Spleen (tissue), 13 donors: ENCODE measurements at places on chromosomes 6 and 20. TPM values are rescaled to one million over a fixed set of nuclear protein-coding genes. Genes with fewer than 3 reads are reported as not detected.

The SLC22A23 gene
- 22.2 TPM for total RNA-seq

The ERVFRD-1 gene
- total RNA-seq: not detected

DNA sequence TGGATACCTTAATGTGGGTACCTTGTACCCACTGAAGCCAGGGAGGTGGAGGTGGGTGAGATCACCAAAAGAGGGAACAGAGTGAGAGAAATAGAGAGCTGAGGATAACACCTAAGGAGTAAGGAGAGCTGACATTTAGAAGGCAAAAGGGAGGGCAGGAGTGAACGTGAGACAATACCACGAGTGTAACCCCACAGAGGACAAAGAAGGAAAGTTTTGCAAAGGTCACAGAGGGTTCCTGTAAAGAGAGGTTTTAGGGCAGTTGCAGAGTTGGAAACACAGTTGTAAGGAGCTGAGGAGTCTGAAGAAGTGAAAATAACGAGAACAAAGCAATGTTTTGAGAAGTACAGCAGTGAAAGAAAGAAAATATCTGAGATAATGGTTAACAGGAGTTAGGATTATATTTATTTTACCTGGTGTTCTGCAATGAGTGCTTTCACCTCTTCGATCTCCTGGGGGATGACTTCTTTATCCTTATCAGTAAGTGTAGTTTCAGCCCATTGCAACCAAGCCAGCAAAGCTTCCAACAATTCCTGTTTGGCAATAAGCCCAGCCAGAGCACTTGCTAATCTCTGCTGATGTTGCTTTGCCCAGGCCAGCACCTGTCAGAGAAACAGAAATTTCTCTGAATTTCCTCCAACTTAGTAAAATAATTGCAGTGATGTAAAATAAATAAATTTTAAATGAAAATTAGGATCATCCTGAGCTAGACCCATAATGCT lies 166.8 kb downstream of the DST start:
- H3K36me3 ChIP-seq: peaks cover 79% of the 10 kb centered on the region
- no peak overlapping the region for H3K4me3 ChIP-seq
- no peaks in the 10 kb centered on the region for H3K27me3 ChIP-seq
- H3K27ac ChIP-seq: no peak overlapping the region

- no peak overlapping the region for H3K4me3 ChIP-seq
- H3K27ac ChIP-seq: no peak overlapping the region
- no peak for DNase-seq
These were observed 146.9 kb downstream of the KHDC1L start for GRCh38 chr6:73078333-73078862.

- no peak overlapping the region for H3K27ac ChIP-seq
- no peak for DNase-seq
- H3K27me3 ChIP-seq: no peaks in the 10 kb centered on the region
- H3K4me1 ChIP-seq: peaks cover 38% of the 10 kb centered on the region
- H3K36me3 ChIP-seq: no peaks in the 10 kb centered on the region
These were observed 132.5 kb downstream of the ZFAND3 start for GRCh38 chr6:37952027-37952426.

DNA sequence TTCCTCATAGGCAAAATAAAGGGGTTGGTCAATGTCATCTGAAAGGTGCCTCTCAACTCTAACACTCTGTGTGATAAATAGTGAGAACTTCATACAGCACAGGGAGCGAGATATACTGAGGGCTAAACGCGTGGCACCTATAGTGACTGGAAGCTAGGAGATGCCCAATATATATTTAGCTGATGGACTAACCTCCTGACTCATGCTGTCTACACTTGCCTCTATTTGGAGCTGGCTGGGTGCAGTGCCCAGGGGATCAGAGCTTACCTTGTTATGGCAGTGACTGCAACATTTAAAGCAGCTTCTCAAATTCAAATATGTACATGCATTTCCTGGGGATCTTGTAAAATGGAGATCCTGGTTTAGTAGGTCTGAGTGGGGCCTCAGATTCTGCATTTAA lies 111.6 kb upstream of the PLN start:
- no peak overlapping the region for H3K27ac ChIP-seq
- no peak overlapping the region for H3K4me3 ChIP-seq
- no peaks in the 10 kb centered on the region for H3K4me1 ChIP-seq

DNA sequence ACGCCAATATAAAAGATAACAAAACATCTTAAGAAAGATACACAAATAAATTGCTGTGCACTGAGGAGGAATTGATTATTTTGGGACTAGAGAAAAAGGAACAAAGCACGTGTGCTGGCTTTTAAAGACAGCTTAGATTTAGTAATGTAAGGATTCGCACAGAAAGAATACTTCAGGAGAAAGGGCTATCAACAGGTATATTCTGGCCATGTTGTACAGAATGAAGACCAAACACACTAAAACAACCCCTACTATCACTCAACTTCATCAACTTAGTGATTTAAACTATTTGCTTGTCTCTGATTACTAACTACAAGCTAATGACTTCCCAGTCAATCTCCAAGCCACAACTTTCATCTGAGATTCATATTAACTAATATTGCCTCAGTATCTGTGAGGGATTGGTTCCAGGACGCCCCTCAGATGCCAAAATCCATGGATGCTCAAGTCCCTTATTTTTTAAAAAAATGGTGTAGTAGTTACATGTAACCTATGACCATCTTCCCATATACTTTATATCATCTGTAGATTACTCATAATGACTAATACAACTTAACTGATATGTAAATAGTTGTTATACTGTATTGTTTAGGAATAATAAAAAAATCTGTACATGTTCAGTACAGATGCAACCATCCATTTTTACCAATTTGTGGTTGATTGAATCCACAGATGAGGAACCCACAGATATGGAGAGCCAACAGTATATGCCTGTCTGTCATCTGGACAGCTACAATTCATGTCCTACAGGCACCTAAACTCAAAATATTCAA lies 4.5 kb downstream of the DEK start:
- no peak for DNase-seq
- no peaks in the 10 kb centered on the region for H3K27me3 ChIP-seq
- H3K4me1 ChIP-seq: peaks cover 49% of the 10 kb centered on the region
- peaks cover 41% of the 10 kb centered on the region for H3K36me3 ChIP-seq

DNA sequence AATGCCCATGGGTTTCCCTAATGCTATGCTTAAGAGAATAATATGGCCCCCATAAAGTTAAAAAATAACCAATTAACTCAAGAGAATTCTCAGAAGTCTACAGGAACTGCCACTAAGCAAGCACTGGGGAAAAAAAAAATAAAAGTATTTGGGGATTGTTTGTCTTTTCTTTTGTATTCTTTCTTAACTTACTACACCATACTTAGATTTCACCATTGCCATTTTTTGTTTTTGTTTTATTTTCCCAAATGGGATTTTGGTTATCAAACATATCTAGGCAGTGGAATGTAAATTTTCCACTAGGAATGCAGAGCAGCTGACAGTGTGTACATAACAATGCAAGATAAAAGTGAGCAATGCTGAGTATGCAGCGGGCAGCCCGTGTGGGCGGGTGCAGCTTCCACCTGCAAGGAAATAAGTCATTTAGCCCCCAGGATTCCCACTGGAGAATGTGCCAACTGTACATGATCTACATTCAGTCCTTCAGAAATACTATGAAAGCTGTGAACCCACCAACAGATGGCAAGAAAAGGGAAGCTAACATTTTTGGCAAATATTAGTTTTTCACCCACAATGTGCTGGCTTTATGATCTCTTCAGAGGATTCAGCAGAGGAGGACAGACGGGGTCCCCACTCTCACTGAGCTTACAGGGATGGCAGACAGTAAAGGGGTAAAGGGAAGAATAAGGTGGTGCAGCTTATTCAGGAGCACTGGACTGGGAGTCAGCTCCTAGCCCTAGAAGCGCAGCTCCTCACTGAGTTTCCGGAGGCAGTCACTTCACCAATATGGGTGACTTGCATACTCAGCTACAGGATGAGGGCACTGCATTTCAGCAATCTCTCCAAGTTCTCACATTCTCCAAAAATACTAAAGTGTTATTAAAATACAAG lies 44.4 kb downstream of the DCDC2 start:
- no peaks in the 10 kb centered on the region for H3K4me1 ChIP-seq
- H3K27me3 ChIP-seq: no peaks in the 10 kb centered on the region
- no peaks in the 10 kb centered on the region for H3K36me3 ChIP-seq
- no peak for DNase-seq
- H3K4me3 ChIP-seq: no peak overlapping the region

GRCh38 chr6:132818404-132819359 lies 4.3 kb downstream of the RPS12 start:
- H3K4me3 ChIP-seq: no peak overlapping the region
- no peak for DNase-seq
- peaks cover 35% of the 10 kb centered on the region for H3K4me1 ChIP-seq
- no peaks in the 10 kb centered on the region for H3K36me3 ChIP-seq
- H3K27me3 ChIP-seq: no peaks in the 10 kb centered on the region

GRCh38 chr20:51452091-51452613 lies 90.4 kb downstream of the NFATC2 start:
- DNase-seq: no peak
- H3K36me3 ChIP-seq: no peaks in the 10 kb centered on the region
- no peak overlapping the region for H3K4me3 ChIP-seq
- no peaks in the 10 kb centered on the region for H3K27me3 ChIP-seq

DNA sequence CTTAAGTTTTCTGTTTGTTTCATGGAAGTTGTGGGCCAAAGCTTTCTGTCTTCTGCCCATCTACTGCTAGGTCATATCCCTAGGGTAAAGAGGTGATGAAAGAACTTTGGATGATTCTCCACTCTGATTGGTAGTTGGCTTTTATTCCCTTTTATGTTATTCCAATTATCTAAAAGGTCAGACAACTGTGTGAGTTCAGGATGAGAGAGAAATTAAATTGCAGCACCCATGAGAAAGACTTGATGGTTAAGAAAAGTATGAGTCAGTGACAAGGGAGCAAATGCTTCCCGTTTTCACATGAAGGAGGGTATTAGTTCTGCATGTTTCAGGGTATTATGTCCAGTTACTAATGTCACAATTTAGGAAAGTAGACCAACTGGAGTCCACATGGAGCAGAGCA lies 136.3 kb downstream of the CD109 start:
- no peaks in the 10 kb centered on the region for H3K4me1 ChIP-seq
- DNase-seq: no peak
- no peak overlapping the region for H3K4me3 ChIP-seq
- H3K27ac ChIP-seq: no peak overlapping the region
- no peaks in the 10 kb centered on the region for H3K36me3 ChIP-seq

GRCh38 chr6:11089695-11090094 lies 3.9 kb upstream of the SMIM13 start:
- H3K27ac ChIP-seq: no peak overlapping the region
- peaks cover 12% of the 10 kb centered on the region for H3K4me1 ChIP-seq
- no peak overlapping the region for H3K4me3 ChIP-seq
- no peak for DNase-seq
- no peaks in the 10 kb centered on the region for H3K36me3 ChIP-seq
- H3K27me3 ChIP-seq: no peaks in the 10 kb centered on the region

DNA sequence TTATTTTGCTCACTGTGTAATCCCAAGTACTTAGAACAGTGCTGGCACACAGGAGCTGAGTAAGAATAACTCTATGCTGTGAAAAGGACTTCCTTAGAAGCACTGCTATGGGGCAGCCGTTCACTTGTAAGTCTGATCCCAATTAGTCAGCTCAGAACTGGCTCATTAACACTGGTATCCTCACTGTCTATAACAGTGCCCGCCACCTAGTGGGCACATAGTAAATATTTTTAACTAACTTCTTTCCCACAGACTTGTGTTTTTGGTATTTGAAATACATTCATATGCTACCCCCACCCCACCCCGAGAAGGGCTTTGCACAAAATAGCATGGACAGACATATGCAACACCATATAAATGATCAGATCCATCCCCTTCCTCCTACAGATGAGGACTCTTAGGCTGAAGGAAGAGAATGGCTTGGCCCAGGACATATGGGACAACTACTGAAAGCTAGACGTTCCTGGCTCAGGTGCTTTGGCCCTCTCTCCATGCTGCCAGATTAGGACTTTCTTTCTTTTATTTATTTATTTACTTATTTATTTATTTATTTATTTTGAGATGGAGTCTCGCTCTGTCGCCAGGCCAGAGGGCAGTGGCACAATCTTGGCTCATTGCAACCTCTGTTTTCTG lies 47.1 kb downstream of the DST start:
- peaks cover 9% of the 10 kb centered on the region for H3K4me1 ChIP-seq
- no peak for DNase-seq
- peaks cover 32% of the 10 kb centered on the region for H3K36me3 ChIP-seq
- H3K27ac ChIP-seq: no peak overlapping the region

GRCh38 chr6:148570456-148570855 lies 176.4 kb upstream of the UST start:
- peaks cover 10% of the 10 kb centered on the region for H3K4me1 ChIP-seq
- no peak overlapping the region for H3K4me3 ChIP-seq
- H3K27ac ChIP-seq: no peak overlapping the region
- no peaks in the 10 kb centered on the region for H3K27me3 ChIP-seq

DNA sequence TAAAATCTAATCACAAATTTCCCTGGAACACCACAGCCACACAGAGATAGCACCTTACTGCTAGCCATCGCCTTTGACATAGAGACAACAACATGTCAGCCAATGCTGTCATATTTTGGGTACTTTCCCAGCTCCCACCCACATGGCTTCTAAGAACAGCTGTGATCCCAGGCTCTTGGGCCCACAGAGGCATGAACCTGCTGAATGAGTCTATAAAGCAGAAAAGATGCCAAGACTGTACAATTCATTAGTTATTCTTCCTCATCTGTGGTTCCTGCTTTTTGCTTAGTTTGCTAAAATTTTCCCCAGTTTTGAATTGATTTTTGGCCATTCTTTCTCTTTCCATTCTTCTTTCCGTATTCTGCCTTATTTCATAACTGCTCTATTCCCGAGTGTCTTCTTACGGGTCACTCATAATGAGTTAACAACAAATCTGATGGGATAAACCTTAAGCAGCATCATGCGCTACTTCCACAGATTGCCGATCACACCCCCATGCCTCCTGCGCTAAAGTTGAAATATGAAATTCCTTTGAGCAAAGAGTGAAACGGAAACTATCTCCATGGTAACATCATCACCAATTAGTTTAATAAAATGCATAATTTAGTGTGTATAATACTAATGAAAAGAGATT lies 327.3 kb upstream of the HSF2 start:
- no peak overlapping the region for H3K4me3 ChIP-seq
- H3K27me3 ChIP-seq: no peaks in the 10 kb centered on the region
- no peaks in the 10 kb centered on the region for H3K4me1 ChIP-seq
- H3K36me3 ChIP-seq: no peaks in the 10 kb centered on the region
- no peak for DNase-seq
- H3K27ac ChIP-seq: no peak overlapping the region

GRCh38 chr20:37670351-37670791 lies 23.5 kb upstream of the CTNNBL1 start:
- H3K27ac ChIP-seq: no peak overlapping the region
- H3K4me1 ChIP-seq: no peaks in the 10 kb centered on the region
- no peak overlapping the region for H3K4me3 ChIP-seq
- H3K36me3 ChIP-seq: no peaks in the 10 kb centered on the region
- H3K27me3 ChIP-seq: no peaks in the 10 kb centered on the region
- no peak for DNase-seq

- no peak for DNase-seq
- H3K4me1 ChIP-seq: no peaks in the 10 kb centered on the region
These were observed 258.6 kb downstream of the FNDC1 start for GRCh38 chr6:159427771-159428170.

DNA sequence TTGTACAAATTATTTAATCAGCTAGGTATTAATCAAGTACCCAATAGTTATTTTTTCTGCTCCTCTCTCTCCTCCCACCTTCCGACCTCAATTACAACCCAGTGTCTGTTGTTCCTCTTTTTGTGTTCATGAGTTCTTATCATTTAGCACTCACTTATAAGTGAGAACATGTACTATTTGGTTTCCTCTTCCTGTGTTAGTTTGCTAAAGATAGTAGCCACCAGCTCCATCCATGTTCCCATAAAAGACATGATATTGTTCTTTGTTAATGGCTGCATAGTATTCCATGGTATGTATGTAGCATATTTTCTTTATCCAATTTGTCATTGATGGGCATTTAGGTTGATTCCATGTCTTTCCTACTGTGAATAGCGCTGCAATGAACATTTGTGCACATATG lies 652.8 kb upstream of the CITED2 start:
- no peak overlapping the region for H3K27ac ChIP-seq
- no peak overlapping the region for H3K4me3 ChIP-seq
- no peaks in the 10 kb centered on the region for H3K4me1 ChIP-seq
- no peaks in the 10 kb centered on the region for H3K27me3 ChIP-seq
- no peak for DNase-seq
